Stimulated activated CD4-positive, alpha-beta T cell treated with anti-CD3 and anti-CD28 coated beads, Interleukin-1b, Interleukin-23, amount 100 ng/mL, for 48 hours (primary cell): ENCODE measurements at places on chromosomes 3 and 15.

DNA sequence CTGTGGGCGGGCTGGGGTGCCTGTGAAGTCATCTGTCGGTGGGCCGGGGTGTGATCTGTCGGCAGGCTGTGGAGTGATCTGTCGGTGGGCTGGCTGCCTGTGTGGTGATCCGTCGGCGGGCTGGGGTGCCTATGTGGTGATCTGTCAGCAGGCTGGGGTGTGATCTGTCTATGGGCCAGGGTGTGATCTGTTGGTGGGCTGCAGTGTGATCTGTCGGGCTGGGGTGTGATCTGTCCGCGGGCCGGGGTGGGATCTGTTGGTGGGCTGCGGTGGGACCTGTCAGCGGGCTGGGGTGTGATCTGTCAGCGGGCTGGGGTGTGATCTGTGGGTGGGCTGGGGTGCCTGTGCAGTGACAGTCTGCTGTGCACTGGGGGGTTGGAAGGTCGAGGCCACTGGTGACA is 204.5 kb downstream of the XXYLT1 start:
- DNase-seq = no peak

GRCh38 chr3:94587291-94587690 is 524.4 kb downstream of the NSUN3 start:
- DNase-seq = no peak

DNA sequence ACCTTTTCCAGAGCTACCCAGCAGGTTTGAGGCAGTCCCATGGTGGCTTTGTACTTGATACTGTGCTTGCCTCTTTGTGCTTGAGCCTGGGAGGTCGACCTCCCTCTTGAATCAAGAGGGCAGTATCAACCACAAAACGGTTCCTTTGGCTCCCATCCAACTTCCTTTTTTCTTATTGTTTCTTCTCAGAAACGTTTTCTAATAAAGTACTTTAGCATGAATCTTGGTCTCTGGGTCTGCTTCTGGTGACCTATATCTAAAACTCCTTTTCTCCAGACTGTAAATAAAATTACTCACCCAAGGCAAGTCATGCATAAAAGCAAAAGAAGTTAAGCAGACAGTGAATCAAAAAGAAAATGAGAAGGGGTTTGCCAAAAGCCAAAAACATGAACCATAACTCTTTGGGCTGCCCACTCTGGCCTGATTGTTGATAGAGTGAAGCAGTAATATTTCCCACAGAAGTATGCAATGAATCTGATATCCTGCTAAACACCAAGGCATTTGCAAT is 112.2 kb upstream of the SLC4A7 start:
- no peak for DNase-seq

DNA sequence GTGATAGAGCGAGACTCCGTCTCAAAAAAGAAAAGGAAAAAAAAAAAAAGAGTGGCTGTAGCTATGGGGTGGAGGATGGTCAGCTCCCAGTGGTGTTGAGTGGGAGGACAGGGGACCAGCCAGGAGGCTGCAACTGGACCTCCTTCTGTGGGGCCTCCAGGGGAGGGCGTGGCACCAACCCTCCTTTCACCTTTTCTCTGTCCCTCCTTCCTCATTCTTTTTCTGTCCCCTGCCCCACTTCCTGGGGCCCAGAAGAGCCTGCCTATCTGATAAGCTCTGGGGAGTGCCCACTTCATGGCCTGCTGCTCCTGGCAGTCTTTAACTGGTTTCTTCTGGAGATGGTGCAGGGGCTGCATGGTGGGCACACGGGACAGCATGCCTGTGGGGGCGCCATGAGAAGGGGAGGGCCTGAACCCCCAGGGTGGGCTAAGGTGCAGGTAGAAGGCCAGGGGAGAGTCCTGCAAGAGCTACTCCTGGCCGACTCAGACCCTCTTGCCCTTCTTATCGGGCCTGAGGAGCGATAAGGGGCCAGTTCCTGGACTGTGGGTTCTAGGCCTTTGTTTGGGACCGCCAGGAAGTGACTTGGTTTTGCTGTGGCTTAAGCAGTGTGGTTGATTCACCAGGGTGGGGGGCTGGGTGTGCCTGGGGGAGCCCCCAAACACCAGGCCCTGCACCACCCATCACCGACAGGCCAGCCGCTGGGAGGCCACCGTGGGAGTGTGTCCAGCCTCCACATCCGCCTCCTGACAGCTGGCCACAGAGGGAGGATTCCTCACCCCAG is 49.4 kb upstream of the FLNB start:
- DNase-seq = no peak

- no peak for DNase-seq
These were observed 28.2 kb downstream of the C3orf62 start for GRCh38 chr3:49248840-49249227.

GRCh38 chr3:20523293-20523692 is 337.3 kb upstream of the SGO1 start:
- DNase-seq = no peak

DNA sequence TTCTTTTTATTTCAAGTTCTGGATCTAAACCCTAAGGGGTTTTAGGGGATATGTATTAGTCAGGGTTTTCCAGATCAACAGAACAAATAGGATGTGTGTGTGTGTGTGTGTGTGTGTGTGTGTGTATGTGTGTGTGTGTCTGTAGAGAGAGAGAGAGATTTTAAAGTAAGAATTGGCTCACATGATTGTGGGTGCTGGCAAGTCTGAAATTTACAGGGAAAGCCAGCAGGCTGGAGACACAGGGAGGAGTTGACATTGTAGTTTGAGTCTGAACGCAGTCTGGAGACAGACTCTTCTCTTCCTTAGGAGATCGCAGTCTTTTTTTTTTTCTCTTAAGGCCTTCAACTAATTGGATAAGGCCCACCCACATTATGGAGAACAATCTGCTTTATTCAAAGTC is 428.8 kb upstream of the TBL1XR1 start:
- no peak for DNase-seq

DNA sequence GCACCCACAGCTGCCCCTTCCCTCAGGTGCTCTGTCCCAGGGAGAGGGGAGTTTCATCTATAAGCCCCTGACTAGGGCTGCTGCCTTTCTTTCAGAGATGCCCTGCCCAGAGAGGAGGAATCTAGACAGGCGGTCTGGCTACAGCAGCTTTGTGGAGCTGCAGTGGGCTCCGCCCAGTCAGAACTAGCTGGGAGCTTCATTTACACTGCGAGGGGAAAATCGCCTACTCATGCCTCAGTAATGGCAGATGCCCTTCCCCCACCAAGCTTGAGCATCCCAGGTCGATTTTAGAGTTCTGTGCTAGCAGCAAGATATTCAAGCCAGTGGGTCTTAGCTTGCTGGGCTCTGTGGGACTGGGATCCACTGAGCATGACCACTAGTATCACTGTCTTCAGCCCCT is 181.2 kb upstream of the RARB start:
- DNase-seq = no peak

GRCh38 chr15:66833803-66834202 is 131.8 kb downstream of the SMAD6 start:
- no peak for DNase-seq

GRCh38 chr15:89278307-89278706 is 34.5 kb downstream of the FANCI start:
- DNase-seq = no peak

DNA sequence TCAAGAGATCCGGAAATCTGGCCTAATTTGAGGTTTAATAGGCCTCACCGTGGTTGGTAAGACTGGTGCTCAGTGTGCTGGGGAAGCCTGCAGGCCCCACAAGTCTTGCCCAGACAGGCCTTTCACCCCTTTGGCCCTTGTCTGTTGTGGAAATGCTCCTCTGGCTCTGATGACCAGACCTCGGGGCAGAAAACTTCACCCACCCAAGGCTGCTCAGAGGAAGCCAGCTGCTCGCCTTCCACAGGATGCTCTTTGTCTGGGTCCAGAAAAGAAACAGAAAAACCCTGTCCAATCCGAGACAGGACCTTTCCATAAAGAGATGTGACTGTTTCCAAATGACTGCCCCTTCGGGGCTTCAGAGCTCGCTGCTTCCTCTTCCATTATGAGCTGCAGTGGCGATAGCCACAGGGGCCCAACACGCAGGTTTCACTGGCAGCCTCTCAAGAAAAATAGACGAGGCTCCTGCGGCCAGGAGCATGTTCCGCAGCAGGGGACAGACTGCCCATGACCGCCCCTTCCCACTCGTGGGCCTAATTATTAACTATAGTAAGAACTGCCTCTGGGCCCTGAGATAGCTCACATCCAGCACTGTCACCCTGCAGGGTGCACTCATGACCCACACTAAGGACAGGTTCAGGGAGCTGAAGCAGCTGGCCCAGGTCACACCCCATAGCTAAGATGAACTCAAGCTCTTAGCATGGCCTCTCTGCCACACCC is 6.8 kb upstream of the SNX22 start:
- no peak for DNase-seq

DNA sequence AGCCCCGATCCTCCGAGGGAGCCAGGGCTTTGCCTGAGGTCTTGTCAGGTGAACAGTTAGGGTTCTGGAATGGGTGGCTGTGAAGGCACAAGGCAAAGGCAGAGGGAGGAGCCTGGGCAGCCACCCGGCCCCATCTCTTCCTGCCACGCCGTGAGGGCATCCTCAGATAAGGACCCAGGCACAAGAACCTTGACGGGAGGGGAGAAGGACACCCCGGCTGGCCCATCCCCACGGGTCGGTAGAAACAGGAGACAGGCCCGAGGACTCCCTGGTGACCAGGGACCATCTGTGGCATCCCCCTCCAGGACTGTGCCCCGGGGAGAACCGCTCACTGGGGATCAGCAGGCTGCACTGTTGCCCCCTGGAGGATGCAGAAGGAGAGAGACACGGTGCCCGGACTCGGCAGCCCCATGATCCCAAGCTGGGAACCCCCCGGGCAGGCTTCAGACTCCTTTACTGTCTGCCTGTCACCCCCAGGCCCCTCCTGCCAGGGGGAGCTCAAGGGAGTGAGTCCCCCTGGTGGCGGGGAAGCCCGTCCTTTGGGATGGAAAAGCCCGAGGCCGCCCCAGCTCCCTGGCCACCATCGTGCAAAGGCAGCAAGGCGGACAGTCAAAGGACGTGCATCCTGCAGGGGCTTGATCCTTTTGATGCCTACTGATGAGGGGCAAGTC is 12.3 kb upstream of the PCSK6 start:
- peak; percentile 39 for DNase-seq

GRCh38 chr15:31517711-31518110 is 191.1 kb downstream of the KLF13 start:
- no peak for DNase-seq

DNA sequence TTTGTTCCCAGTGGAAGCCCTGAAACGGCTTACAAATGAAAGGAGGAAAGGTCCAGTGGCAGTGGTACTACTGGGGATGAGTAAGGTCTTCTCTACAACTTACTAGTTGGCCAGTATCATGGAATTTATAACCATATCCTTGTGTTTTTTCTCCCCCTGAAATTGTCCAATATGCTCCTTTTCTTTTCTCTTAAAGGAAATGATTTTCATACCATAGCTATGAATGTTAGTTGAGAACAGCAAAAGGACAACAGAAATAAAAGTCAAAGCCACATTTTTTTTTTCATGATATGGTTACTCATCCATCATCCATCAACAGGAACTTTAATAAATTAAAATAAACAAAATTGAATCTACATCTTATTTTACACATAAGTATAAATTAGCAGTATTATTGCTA is 450.4 kb downstream of the MFSD1 start:
- DNase-seq = no peak

- no peak for DNase-seq
These were observed 105.3 kb downstream of the CTNNB1 start for GRCh38 chr3:41304593-41304992.

GRCh38 chr15:88323468-88323867 is 66.9 kb upstream of the NTRK3 start:
- DNase-seq = no peak

DNA sequence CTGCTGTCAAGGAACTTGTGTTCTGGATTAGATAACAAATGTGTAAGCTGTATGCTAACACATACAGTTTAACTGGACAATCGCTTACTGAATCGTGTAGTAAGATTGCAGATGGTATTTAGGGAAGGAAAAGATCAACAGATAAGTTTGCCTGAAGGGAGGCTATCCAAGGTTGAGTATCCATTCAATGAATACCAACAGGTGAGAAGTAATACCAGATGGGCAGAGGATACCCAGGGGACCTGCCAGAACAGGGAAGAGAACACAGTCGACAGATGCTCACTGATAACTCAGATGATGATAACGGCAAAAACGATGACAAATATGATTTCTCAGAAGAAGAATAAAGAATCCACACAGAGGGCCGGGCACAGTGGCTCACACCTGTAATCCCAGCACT is 3.2 kb upstream of the UACA start:
- DNase-seq = no peak

- DNase-seq = peak; percentile 78
These were observed 17.4 kb downstream of the FYCO1 start for GRCh38 chr3:45978006-45978761.

- no peak for DNase-seq
These were observed 46.7 kb downstream of the UBE3A start for GRCh38 chr15:25391971-25392721.

GRCh38 chr3:164929642-164930041 is 148.7 kb downstream of the SI start:
- DNase-seq = no peak

DNA sequence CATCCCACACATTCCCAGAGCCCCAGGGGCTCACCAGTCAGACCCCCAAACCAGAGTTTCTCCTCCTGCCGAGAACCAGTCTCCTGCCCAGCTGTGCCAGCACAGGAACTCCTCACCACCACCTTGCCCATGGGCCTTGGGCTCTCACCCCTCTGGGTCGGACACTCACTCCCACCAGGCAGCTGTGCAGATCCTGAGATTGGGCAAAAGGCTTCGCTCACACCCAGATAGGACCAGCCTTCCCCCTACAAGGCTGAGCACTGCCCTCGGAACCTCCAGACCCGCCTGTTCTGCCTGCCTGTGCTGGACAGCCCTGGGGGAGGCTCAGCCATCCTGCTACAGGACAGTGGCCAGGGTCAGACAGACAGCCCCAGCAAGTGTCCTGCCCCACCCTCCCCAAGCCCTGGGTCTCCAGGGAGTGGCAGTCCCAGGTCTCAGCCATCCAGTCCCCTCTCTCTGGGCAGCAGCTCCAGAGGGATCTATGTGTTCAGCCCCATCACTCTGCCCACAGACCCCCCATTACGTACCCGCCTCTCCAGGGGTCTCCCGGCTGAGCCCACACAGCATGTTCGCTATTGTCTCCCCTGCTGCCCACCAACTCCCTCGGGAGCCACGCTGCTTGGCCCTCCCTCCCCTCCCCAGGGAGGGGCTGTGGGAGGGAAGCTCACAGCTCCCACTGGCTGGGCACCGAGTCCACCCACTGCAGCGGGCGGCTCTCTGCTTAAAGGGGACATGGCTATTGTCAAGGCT is at the start of gene GRIP2:
Gene GRIP2 (minus strand): TSS at position 601 of the 750 bp plus-strand sequence. CDS start 34 bp downstream, at position 567.
- DNase-seq = no peak

- DNase-seq = no peak
These were observed 43.4 kb downstream of the NPTN start for GRCh38 chr15:73589766-73590165.
